ENCODE measurements at places on chromosomes 5 and 9. TPM values are rescaled to one million over a fixed set of nuclear protein-coding genes. Genes with fewer than 3 reads are reported as not detected.

DNA sequence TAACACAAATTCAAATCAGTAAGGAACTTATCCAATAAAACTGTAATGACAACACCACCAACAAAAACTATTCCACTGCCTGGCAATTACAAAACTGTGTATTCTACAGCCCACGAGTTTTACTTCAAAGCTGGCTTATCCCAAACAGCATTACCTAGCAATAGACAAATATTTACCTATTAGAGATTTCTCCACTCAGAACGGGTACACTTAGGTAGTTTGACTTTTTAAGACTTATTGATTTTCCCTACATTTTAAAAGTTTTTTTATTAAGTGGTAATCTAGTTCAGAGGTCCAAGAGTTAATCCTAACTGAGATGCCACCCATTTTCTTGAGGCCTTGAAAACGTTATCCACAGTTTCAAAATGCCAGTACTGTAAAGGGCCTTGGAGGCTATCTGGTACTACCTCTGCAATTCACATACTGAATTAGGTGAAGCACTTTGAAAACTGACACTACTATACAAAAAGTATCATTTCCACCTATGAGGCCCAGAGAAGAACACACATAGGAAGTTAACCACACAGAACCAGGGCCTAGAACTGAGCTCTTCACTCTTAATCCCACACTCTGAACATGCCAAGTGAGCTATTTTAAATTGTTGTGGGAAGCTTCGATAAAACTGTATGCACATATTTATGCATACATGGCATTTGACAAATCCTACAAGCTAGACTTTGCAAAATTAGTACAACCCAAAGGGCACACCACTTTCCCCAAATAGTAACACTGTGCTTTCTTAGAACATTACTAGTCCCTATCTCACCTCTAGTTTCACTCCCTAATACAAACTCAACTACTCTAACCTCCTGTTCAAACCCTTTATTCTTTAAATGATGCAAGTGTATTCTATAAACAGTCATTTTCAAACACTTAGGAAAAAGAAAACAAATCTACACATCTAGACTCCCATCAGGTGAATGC lies 2.1 kb downstream of the NADK2 start:
- H3K27ac ChIP-seq, result peak overlapping the region; percentile 99
- no peaks in the 10 kb centered on the region for H3K36me3 ChIP-seq
- H3K27me3 ChIP-seq, result no peaks in the 10 kb centered on the region
- peaks cover 10% of the 10 kb centered on the region for H3K4me1 ChIP-seq
- H3K4me3 ChIP-seq, result peak overlapping the region; percentile 59

DNA sequence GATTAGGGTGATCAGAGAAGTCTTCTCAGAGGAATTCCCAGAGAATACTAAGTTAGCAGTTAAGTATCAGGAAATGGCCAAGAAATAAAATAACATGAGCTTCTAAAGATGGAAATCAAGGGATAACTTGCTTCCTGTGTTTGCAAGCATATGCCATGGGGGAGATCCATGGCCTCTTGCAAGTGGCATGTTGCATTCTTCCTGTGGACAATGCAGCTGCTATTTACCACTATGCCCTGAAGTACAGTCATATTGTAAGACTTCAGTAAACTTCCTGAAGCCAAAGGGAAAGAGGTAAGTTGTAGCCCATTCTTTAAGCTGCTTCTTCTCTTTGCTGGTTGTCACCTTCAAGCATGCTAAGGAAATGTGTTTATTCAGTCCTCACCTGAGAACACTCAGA lies 154.7 kb upstream of the RUSC2 start:
- DNase-seq, result no peak
- H3K27ac ChIP-seq, result no peak overlapping the region
- no peaks in the 10 kb centered on the region for H3K36me3 ChIP-seq

- no peaks in the 10 kb centered on the region for H3K4me1 ChIP-seq
- no peak for DNase-seq
- no peak overlapping the region for H3K27ac ChIP-seq
- H3K27me3 ChIP-seq, result no peaks in the 10 kb centered on the region
- no peak overlapping the region for H3K4me3 ChIP-seq
Observed at GRCh38 chr9:75488719-75489110, 400.4 kb downstream of the OSTF1 start.

GRCh38 chr9:17876687-17877086 lies 297.8 kb downstream of the SH3GL2 start:
- no peak overlapping the region for H3K27ac ChIP-seq
- H3K4me1 ChIP-seq, result no peaks in the 10 kb centered on the region
- DNase-seq, result no peak
- H3K27me3 ChIP-seq, result no peaks in the 10 kb centered on the region

GRCh38 chr9:112917987-112918362 lies 27.3 kb upstream of the SLC46A2 start:
- no peak overlapping the region for H3K27ac ChIP-seq
- no peak for DNase-seq
- H3K4me1 ChIP-seq, result no peaks in the 10 kb centered on the region

PCDHB14 gene
- polyA plus RNA-seq, result 3.8 TPM

GRCh38 chr9:122115176-122116035 lies 22.3 kb upstream of the TTLL11 start:
- H3K27me3 ChIP-seq, result no peaks in the 10 kb centered on the region
- DNase-seq, result no peak
- H3K4me1 ChIP-seq, result no peaks in the 10 kb centered on the region
- H3K36me3 ChIP-seq, result no peaks in the 10 kb centered on the region
